ENCODE measurements at places on chromosomes 1 and 21. TPM values are rescaled to one million over a fixed set of nuclear protein-coding genes. Genes with fewer than 3 reads are reported as not detected.

- no peak for DNase-seq
- H3K27me3 ChIP-seq, result no peaks in the 10 kb centered on the region
- H3K27ac ChIP-seq, result no peak overlapping the region
- no peaks in the 10 kb centered on the region for H3K36me3 ChIP-seq
- no peak overlapping the region for H3K4me3 ChIP-seq
These were observed 24.0 kb downstream of the IL6R start for GRCh38 chr1:154429118-154429517.

DNA sequence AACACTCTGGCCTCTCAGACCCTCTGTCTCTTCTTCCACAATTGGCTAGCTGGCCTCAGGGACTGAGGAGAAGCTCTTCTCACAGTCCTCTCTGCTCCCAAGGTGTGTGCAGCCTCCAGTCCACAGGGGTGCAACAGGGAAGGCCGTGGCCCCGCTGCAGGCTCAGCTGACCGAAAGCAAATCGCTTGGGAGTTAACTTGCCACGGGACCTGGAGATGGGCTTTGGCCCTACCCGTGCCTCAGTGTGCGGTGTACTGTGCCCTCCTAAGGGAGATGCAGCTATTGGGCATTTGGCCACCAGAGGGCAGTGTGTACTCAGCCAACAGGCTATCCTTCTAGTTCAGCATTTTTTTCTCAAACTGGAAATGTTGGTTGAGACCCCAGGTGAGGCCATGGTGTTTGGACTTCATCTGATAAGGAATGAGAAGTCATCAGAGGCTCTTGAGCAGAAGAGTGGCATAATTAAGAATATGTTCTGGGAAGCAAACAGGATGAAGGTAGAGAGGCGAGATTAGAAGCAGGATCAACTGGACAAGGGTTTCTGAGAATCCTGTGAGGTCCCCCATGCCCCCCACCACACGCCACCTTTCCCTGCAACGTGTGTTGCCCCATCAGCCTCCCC is 42.5 kb upstream of the TMEM125 start:
- H3K27ac ChIP-seq, result no peak overlapping the region
- no peaks in the 10 kb centered on the region for H3K36me3 ChIP-seq
- H3K27me3 ChIP-seq, result no peaks in the 10 kb centered on the region
- DNase-seq, result peak; percentile 90

GRCh38 chr1:43509740-43510375 is 20.8 kb upstream of the PTPRF start:
- no peaks in the 10 kb centered on the region for H3K36me3 ChIP-seq
- H3K4me1 ChIP-seq, result no peaks in the 10 kb centered on the region
- DNase-seq, result no peak
- H3K4me3 ChIP-seq, result no peak overlapping the region
- no peaks in the 10 kb centered on the region for H3K27me3 ChIP-seq

GRCh38 chr1:100912019-100912418 is 16.1 kb downstream of the SLC30A7 start:
- peaks cover 83% of the 10 kb centered on the region for H3K36me3 ChIP-seq
- no peak for DNase-seq
- no peak overlapping the region for H3K27ac ChIP-seq
- H3K4me1 ChIP-seq, result no peaks in the 10 kb centered on the region
- no peak overlapping the region for H3K4me3 ChIP-seq

DNA sequence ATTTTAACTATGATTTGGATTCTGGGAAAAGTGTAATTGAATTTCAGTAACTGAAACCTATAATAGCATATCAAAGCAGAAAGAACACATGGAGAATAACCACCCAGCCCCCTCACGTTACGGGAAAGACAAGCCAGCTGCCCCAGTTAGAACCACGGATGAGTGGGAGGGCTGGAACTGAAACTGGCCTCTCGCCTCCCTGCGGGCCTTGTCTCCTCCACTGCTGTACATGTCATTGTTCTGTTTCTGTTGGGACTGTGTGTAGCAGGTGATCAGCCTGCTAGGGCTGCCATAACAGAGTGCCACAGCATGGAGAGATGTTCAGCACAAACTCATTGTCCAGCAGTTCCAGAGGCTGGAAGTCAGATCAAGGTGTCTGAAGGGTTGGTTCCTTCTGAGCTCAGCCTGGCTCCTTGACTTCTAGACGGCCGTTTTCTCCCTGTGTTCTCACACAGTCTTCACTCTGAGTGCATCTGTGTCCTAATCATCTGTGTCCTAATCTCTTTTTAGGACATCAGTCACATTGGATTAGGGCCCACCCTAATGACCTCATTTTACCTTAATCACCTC is 52.4 kb downstream of the MAP3K21 start:
- no peaks in the 10 kb centered on the region for H3K4me1 ChIP-seq
- no peaks in the 10 kb centered on the region for H3K36me3 ChIP-seq
- no peaks in the 10 kb centered on the region for H3K27me3 ChIP-seq
- no peak overlapping the region for H3K4me3 ChIP-seq
- no peak overlapping the region for H3K27ac ChIP-seq

DNA sequence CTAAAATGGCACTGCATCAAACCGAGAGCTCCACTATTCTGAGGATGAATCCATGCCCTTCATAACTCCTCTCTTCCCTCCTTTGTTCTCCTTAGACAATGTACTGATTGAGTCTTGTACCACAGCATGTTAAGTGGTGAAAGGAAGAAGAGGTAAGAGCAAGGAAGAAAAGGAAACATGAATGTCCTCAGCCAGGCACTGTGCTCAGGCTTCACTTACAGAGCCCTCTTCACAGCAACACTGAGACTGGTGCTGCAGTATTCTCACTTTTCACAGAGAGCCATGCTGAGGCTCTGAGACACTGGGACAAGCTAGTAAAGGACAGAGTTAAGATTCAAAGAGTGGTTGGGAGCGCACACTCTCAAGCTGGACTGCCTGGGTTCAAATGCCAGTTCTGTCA is 143.5 kb downstream of the AKT3 start:
- no peaks in the 10 kb centered on the region for H3K4me1 ChIP-seq
- no peaks in the 10 kb centered on the region for H3K27me3 ChIP-seq
- H3K27ac ChIP-seq, result no peak overlapping the region

Gene TFAP2E
- 6.6 TPM for total RNA-seq

Gene DNTTIP2
- total RNA-seq, result 88.5 TPM

Gene KIRREL1
- not detected for total RNA-seq

Gene SDC3
- not detected for total RNA-seq
